ENCODE measurements at places on chromosomes 5 and 9. TPM values are rescaled to one million over a fixed set of nuclear protein-coding genes. Genes with fewer than 3 reads are reported as not detected.

PPP3R2 gene
- not detected for total RNA-seq

NRG2 gene
- total RNA-seq = 3.9 TPM

CACNA1B gene
- total RNA-seq = not detected

LCN1 gene
- 30.3 TPM for total RNA-seq

LHX3 gene
- total RNA-seq = 0.07 TPM

CCL28 gene
- total RNA-seq = not detected

Data from NCI-H460 (cell line).